ENCODE measurements at places on chromosomes 13 and 19.

DNA sequence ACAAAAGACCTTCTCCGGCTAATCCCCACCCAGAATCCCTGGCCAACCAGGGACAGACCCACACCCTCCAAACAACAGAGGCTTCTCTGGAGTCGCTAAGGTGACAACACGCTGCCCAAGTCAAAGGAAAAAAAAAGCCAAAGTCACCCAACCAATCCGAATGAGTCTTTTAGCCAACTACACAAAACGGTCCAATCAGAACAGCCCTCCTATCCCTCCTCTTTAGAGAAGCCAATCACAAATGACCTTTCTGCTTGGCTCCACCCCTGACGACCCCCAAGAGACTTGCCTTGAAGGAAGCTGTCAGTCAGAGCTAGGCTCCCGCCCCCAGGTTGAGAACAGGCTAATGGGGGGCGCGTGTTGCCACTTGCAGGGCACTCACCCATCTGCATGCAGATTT is 6.6 kb upstream of the FBXW9 start:
- no peaks in the 10 kb centered on the region for H3K27me3 ChIP-seq
- no peak overlapping the region for H3K27ac ChIP-seq
- peaks cover 2% of the 10 kb centered on the region for H3K4me1 ChIP-seq
- DNase-seq, result no peak
- no peak overlapping the region for H3K4me3 ChIP-seq
- H3K36me3 ChIP-seq, result peaks cover 57% of the 10 kb centered on the region

DNA sequence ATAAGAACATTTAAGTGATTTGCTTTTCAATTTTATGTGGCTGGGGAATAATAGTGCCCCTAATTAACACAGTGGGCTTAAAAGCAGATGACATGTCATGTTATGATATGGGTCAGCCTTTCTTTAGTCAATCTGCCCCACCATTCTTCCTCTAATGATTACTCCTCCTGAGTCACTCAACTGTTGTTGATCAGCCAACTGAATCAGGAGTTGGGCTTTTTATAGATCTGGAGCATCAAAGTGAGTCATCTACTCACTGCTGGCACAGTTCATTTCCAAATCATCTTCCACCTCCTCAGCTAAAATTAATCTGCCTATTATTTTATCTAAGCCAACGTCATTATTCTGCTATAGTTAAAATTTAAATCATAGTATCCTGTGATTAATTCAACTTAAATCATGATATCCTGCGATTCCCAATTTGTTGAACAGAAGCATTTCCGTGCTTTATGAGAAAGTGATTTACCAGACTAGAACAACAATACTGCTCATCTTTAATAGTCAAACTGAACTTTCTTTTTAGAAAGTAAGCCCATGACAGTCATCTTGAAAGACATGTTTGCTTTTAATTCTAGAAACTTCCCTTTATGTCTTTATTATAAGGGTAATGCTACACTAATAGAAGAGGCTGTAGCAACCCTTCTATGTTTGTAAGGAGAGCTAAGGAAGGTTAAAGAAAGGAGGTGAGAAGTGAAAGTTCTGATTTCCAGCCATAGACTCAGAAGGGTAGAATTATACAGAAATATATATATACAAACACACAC is 551.4 kb downstream of the TBC1D4 start:
- H3K4me3 ChIP-seq, result no peak overlapping the region
- H3K36me3 ChIP-seq, result no peaks in the 10 kb centered on the region
- no peaks in the 10 kb centered on the region for H3K4me1 ChIP-seq
- DNase-seq, result no peak
- no peaks in the 10 kb centered on the region for H3K27me3 ChIP-seq

- H3K4me3 ChIP-seq, result no peak overlapping the region
- peaks cover under 1% of the 10 kb centered on the region for H3K27me3 ChIP-seq
- no peaks in the 10 kb centered on the region for H3K4me1 ChIP-seq
- DNase-seq, result no peak
- H3K27ac ChIP-seq, result no peak overlapping the region
These were observed 225.1 kb downstream of the TM9SF2 start for GRCh38 chr13:99726282-99726894.

GRCh38 chr13:59621773-59622172 is 542.0 kb downstream of the DIAPH3 start:
- H3K4me3 ChIP-seq, result no peak overlapping the region
- H3K27ac ChIP-seq, result no peak overlapping the region
- no peaks in the 10 kb centered on the region for H3K4me1 ChIP-seq

GRCh38 chr13:22311734-22312404 is 641.0 kb downstream of the FGF9 start:
- no peaks in the 10 kb centered on the region for H3K27me3 ChIP-seq
- H3K4me3 ChIP-seq, result no peak overlapping the region
- DNase-seq, result no peak
- H3K4me1 ChIP-seq, result no peaks in the 10 kb centered on the region

DNA sequence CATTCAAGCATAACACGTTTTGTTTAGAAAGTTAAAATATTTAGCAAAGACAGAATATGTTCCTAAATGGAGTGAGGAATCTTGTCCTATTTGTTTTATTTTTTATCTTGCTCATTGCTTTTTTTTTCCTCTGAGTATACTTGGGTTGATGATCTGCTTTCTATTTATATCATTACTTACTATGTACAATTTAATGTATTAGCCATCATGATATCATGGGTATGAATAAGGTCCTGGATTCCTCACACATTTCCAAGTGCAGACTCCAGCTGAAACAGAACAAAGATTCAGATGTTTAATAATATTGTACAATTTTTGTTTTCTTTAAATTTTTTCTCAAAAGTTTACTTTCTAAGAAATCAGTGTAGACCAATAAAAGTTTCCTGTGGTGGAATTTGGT is 388.2 kb downstream of the GPC6 start:
- no peak overlapping the region for H3K4me3 ChIP-seq
- H3K4me1 ChIP-seq, result no peaks in the 10 kb centered on the region
- DNase-seq, result no peak
- H3K27me3 ChIP-seq, result no peaks in the 10 kb centered on the region

DNA sequence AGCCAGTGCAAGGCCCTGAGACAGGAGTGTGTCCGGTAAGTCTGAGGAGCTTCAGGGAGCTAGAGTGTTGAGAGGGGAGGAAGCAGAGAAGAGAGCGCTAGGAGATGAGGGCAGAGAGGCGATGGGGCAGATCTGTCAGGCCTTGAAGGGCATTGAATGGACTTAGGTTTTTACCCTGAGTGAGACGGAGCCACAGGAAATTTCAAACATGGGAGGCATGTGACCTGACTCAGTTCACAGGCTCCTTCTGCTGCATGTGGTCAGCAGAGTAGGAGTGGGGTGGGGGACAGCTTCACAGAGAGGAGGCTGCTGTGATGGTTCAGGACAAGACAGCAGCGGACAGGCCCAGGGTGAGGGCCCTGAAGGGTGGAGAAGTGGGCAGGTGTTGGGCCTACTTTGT is 2.5 kb upstream of the FAM98C start:
- peaks cover 15% of the 10 kb centered on the region for H3K4me1 ChIP-seq
- peaks cover 6% of the 10 kb centered on the region for H3K36me3 ChIP-seq
- H3K4me3 ChIP-seq, result no peak overlapping the region
- no peak overlapping the region for H3K27ac ChIP-seq
- peaks cover 3% of the 10 kb centered on the region for H3K27me3 ChIP-seq

- no peaks in the 10 kb centered on the region for H3K27me3 ChIP-seq
- no peak for DNase-seq
- no peaks in the 10 kb centered on the region for H3K36me3 ChIP-seq
- H3K27ac ChIP-seq, result no peak overlapping the region
- no peaks in the 10 kb centered on the region for H3K4me1 ChIP-seq
These were observed 1094.3 kb downstream of the EFNB2 start for GRCh38 chr13:105441051-105441750.

DNA sequence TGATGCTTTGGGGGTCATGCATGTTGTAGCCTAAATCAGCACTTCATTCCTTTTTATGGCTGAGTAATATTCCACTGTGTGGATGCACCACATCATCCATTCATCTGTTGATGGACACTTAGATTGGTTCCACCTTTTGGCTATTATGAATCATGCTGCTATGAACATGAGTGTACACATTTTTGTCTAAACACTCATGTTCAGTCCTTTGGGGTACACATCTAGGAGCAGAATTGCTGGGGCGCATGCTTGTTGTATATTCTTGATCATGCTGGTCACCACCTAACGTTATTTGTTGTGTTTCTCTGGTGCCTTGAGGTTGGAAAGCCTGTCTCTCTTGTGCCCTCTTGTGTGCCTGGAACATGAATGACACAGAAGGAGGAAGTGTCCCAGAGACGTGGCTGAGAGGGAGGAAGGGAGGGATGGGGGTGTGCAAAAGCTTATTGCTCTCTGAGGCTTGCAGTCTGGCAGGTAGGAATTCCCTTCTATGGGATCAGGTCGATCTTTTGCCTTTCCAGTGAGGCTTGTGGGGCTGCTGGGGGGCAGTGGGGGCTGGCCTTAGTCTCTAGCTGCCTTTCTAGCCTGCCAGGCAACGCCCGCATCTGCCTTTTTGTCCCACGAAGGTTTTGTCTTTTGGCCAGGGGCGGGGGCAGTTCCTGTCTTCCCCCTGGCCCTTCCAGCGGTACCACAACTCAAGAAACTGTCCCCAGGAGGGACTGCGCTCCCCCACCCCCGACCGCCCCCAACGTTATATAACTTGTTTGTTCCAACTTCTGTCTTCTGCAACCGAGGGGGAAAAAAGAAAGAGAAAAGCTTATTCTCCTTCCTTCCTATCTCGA is 7.6 kb downstream of the KLHL26 start:
- H3K36me3 ChIP-seq, result peaks cover 9% of the 10 kb centered on the region
- DNase-seq, result no peak
- H3K27me3 ChIP-seq, result no peaks in the 10 kb centered on the region
- no peak overlapping the region for H3K27ac ChIP-seq

- H3K4me1 ChIP-seq, result no peaks in the 10 kb centered on the region
- no peaks in the 10 kb centered on the region for H3K27me3 ChIP-seq
- H3K4me3 ChIP-seq, result no peak overlapping the region
These were observed 38.5 kb upstream of the TFDP1 start for GRCh38 chr13:113545931-113546516.

DNA sequence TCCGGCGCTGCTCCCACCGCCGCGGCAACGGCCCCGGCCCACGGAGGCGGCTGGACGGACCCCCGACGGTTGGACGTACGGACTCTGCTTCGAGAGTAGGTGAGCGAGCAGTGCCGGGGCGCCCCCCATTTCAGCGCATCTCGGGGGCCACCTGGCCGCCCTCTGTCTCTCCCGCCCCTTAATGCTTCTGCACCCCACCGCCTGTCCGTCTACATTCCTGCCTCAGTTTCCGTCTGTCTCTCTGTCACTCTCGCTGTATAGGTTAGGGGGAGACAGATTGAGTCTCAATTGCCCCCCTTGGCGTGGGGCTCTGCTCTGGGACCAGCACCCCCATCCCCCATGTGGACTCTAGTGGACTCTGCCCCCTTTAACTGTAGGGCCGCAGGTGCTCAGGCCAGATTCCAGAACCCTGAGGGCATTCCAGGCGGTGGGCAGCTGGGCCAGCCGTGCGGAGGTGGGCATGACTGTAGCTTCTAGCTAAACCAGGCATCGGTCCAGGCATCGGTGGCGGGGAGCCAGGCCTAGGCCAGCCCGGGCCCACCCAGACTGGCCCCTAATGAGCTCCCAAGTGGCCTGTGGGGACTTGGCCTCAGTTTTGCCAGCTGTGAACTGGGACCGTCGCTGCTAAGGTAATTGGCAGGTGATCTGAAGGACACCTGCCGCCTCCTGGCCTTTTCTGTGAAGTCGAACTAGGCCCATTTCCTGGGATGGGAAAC is 373 bp downstream of the TNFAIP8L1 start:
- H3K27me3 ChIP-seq, result no peaks in the 10 kb centered on the region
- peaks cover 21% of the 10 kb centered on the region for H3K4me1 ChIP-seq
- DNase-seq, result no peak
- peak overlapping the region; percentile 100 for H3K4me3 ChIP-seq

- H3K27me3 ChIP-seq, result no peaks in the 10 kb centered on the region
- H3K36me3 ChIP-seq, result no peaks in the 10 kb centered on the region
- DNase-seq, result no peak
- H3K27ac ChIP-seq, result no peak overlapping the region
These were observed 380.8 kb downstream of the NDFIP2 start for GRCh38 chr13:79861731-79862130.

DNA sequence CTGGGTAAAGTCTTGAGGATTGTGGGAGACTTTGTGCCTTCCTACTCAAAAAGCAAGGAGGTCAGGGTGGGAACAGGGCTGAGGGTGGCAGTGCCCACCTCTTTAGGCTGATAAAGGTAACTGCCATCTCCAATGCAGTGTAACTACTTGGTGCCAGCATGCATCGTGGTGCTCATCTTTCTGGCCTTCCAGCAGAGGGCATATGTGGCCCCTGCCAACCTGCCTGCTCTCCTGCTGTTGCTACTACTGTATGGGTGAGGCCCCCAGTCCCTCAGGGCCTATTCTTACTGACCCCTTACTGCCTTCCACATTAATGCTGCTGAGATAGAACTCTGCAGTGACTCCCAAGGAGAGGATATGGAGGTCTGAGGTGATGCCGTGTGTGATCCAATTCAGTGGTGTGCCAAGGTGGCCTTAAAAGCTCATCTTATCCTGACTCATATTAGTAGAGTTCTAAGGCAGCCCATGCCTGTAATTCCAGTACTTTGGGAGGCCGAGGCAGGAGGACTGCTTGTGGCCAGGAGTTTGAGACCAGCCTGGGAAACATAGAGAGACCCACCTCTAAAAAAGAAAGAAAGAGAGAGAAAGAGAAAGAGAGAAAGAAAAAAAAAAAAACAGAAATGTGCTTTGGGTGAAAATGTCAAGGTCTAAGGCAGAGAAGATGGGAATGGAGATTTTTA is 9.7 kb upstream of the ARHGAP45 start:
- no peak for DNase-seq
- peaks cover 9% of the 10 kb centered on the region for H3K4me1 ChIP-seq
- H3K36me3 ChIP-seq, result peaks cover 16% of the 10 kb centered on the region
- no peaks in the 10 kb centered on the region for H3K27me3 ChIP-seq
- no peak overlapping the region for H3K4me3 ChIP-seq

GRCh38 chr13:39402221-39402970 is 200.6 kb downstream of the LHFPL6 start:
- H3K36me3 ChIP-seq, result no peaks in the 10 kb centered on the region
- no peaks in the 10 kb centered on the region for H3K4me1 ChIP-seq
- DNase-seq, result no peak
- H3K4me3 ChIP-seq, result no peak overlapping the region
- no peaks in the 10 kb centered on the region for H3K27me3 ChIP-seq

GRCh38 chr13:113358653-113359190 is 5.2 kb downstream of the GRTP1 start:
- H3K36me3 ChIP-seq, result no peaks in the 10 kb centered on the region
- peaks cover 24% of the 10 kb centered on the region for H3K27me3 ChIP-seq
- peaks cover 1% of the 10 kb centered on the region for H3K4me1 ChIP-seq

DNA sequence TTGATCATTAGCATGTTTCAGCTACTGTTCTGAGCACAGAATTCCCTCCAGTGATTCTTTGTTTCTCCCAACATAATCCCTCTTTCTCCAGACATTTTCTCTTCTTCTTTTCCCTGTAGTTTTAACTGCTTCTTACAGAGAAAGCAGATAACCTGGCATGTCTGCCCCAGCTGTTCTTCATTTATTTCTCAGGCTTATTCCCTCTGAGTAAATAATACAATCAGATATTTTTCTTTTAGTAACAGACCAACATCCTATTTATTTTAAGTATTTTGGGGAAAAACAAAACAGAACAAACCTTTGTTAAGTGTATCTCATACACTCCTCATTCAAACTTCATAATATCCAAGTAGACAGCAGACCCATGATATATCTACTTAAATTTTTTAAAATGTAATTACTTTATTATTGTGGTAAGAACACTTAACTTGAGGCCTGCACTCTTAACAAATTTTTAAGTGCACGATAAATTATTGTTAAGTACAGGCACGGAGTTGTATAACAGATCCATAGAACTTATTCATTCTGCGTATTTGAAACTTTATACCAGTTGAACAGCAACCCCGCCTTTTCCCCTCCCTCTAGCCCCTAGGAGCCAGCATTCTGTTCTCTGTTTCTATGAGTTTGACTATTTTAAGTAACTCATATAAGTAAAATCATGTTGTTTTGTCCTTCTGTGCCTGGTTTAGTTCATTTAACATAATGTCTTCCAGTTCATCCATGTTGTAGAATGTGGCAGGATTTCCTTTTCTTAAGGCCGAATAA is 540.0 kb downstream of the LMO7 start:
- no peak for DNase-seq
- H3K27ac ChIP-seq, result no peak overlapping the region
- H3K4me3 ChIP-seq, result no peak overlapping the region
- H3K36me3 ChIP-seq, result no peaks in the 10 kb centered on the region

Measured in activated T-helper 2 cell treated with anti-CD3 and anti-CD28 coated beads, Interferon-gamma antibody, Interleukin-2, Interleukin-4, amounts not matched to agents 10 μg/mL and 5 μg/mL and 100 μg/mL, durations not matched to agents 14 hours and 24 hours and 36 hours (primary cell).